T-helper 1 cell (primary cell): ENCODE measurements at places on chromosomes 7 and 10.

DNA sequence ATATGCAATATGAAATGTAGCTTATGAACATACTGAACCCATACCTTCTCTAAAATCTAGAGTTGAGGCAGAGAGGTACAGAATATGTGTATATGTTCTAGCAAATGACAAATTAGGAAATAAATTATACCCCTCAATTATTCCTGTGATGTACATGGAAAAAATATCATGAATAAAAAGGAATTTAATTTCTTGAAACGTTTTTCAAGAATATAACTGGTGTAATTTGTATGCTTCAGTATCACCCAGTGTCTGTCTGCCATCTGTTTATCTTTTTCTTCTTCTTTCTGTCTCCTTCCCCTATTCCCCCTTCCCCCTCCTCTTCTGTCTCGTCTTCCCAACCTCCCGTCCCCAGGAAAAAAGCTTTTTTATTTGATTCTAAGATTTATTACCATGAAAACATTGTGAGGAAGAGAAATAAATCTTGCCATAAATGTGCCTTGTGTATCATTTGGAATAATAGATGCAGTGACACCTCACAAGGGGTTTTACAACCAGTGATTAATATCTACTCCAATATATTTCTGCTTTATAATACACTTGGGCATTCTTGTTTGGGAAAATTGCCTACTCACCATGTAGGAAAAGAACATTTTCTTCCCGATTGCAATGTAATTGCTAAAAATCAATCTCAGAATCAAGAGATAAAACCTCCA is 12.2 kb downstream of the LANCL2 start:
- DNase-seq: no peak

- DNase-seq: no peak
These were observed 65.7 kb downstream of the AP3M1 start for GRCh38 chr10:74084955-74085354.

DNA sequence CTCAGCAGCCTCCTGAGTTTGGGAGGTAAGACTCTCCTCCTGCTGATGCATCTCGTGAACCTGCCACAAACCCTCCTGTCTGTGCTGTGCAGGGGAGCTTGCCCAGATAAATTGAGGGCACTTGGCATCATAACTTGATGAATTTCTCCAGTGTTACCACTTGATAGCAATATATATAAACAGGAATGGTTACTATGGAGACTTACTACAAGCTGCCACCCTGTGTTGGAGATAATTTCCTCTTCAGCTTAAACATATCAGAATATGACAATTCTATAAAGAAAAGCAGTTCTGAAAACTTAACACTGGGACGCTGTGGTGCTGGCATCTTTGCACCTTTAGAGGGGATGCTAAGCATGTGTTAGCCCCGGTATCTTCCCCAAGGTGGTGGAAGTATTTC is 14.9 kb downstream of the PFKFB3 start:
- DNase-seq: no peak

DNA sequence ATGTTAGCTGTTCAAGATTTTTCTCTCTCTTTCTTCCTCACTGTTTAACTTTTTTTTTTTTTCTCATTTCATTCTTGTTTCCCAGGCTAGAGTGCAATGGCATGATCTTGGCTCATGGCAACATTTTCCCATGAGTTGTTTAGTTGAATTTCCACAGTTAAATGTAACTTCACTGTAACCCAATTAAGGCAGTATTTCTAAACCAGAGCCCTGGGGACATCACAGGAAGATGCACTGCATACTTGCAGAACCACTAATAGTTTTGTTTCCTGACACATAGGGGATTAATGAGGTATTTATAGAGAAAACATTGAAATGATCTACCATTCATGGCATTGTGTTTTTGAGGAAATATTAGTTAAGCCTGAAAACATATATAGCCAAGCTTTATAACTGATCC is 795.6 kb upstream of the GHITM start:
- no peak for DNase-seq

DNA sequence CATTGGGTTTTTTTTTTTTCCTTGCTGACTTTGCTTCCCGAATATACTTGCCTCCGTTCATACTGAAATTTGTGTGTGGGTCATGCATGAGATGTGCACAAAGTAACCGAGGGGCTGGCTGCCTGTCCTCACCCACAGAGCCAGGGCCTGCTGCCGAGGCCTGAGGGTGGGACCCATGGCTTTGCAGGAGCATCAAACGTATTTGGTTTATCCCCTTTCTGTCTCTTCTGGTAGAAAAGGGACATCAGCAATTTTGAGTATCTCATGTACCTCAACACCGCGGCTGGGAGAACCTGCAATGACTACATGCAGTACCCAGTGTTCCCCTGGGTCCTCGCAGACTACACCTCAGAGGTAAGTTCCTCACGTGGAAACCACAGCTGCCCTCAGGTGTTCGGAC is 3.5 kb upstream of the LRRC18 start:
- no peak for DNase-seq

- no peak for DNase-seq
These were observed 7.7 kb downstream of the DPCD start for GRCh38 chr10:101595591-101596433.

GRCh38 chr7:42561797-42562196 is 324.8 kb upstream of the GLI3 start:
- DNase-seq: no peak
